ENCODE measurements at places on chromosomes 11 and 22. TPM values are rescaled to one million over a fixed set of nuclear protein-coding genes. Genes with fewer than 3 reads are reported as not detected.

RTN4RL2 gene
- under 0.01 TPM for total RNA-seq

MRGPRF gene
- 33.6 TPM for total RNA-seq

TSPAN32 gene
- total RNA-seq = under 0.01 TPM

OR5P2 gene
- not detected for total RNA-seq

TENM4 gene
- total RNA-seq = 51.9 TPM

CTSF gene
- total RNA-seq = 20.6 TPM

CASTOR1 gene
- 7.7 TPM for total RNA-seq

OOSP3 gene
- not detected for total RNA-seq

MYBPC3 gene
- total RNA-seq = not detected

BAIAP2L2 gene
- 7.2 TPM for total RNA-seq

ATG2A gene
- total RNA-seq = 17.5 TPM

SLCO2B1 gene
- total RNA-seq = 1.2 TPM

FAM227A gene
- 2.4 TPM for total RNA-seq

NPAS4 gene
- total RNA-seq = not detected

CECR2 gene
- total RNA-seq = 0.37 TPM

LRRC56 gene
- 0.62 TPM for total RNA-seq

DLG2 gene
- total RNA-seq = 1.1 TPM

LTBP3 gene
- 34.2 TPM for total RNA-seq

HEPACAM gene
- total RNA-seq = under 0.01 TPM

MOGAT2 gene
- not detected for total RNA-seq

All from uterine smooth muscle cell (primary cell).